ENCODE measurements at places on chromosomes 12 and 14. TPM values are rescaled to one million over a fixed set of nuclear protein-coding genes. Genes with fewer than 3 reads are reported as not detected.

OR6C2 gene
- not detected for total RNA-seq

MYO1H gene
- not detected for total RNA-seq

GALNT16 gene
- total RNA-seq = 23.4 TPM

DNA sequence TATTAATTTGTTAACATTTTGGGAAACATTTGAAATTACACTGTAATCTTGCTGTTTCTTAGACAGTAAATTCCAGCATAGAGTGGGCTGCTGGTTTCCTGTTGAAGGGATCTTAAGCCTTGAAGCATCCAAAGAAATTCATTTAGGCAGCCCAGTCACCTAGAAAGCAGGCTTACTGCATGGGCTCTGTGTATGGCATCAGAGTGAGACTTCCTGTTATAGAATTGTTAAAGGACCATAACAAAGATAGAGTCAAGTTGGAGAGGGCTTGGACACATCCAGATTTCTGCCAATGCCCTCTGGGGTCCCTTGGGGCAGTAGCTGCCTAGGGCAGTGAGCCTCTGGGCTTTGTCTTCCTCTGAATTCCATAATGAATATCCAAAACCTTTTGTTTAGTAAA is 149.2 kb downstream of the DYRK2 start:
- DNase-seq = no peak

- DNase-seq = no peak
Measured at GRCh38 chr14:31283578-31284252, 76.1 kb upstream of the HECTD1 start.

DNA sequence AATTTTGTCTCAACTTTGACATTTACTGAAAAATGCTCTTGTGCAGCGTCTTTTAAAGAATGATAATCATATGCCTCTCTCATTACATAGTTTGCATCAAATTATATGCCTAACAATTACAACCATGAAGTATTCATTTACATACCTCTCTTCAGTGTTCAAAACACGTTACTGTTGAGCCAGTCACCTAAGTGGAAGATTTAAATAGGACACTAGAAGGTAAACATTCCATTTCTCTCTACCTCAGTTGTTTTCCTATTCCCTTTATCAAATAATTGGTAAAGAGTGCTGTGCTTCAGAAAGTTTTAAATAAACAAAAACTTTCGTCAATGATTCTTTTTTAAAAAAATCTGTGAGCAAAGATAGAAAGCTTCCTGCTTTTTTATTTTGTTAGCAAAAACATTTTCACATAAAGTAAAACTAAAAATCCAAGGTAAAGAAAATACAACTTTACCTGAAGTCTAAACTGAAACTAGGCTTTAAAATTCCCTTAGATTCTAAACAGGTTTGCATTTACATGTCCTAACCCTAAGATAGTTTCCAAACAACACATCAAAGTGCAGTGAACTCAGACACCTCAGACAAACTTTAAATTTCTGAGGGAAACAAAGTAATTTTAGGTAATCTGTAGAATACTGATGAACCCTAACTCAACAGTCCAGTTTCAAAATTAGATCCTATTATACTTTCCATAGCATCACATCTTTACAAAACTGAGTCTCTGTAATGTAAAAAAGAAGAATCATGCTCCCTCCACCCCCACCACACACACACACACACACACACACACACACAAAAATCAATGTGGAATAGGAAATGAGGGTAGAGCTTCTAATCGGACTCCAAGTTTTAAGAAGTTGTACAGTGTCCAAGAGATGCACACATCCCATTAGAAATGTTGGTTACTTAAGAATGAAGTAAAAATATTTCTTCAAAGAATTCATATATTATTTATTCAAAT is 46.2 kb downstream of the PAWR start:
- DNase-seq = no peak
